Mucosa of gallbladder (tissue), 1 donor: ENCODE measurements at places on chromosomes 1 and 21. TPM values are rescaled to one million over a fixed set of nuclear protein-coding genes. Genes with fewer than 3 reads are reported as not detected.
A peak's percentile ranks its signal among the peaks of the same experiment; 100 is the strongest.

DNA sequence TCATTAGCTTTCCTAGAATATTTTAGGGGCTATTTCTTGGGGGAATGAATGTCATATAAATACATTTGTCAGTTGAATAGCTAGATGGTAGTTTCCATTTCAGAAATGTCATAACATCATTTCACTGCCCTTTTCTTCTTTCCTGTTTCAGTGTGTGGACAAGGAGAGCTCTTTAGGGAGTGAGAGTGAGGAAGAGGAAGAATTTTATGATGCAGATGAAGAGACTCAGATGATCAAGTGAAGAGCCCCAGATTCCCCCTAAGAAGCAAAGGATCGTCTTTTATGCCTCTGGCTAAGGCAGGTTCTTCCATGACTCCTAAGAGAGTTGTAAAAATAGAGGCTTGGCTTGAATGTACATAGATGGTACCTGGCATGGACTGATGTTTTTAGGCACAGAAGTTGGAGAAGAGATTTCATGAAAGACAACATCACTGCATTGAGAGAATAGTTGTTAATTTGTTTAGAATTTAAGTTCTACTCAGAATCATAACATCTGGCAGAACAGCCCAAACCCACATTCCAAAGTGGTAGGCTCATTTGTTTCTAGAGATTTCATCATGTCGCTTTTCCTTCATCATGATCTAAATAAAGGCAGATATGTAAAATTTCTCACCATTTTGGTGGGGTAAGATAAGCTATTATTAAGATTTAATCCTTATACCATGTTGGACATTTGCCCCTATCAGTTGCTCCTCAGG is 44.2 kb upstream of the MAB21L3 start:
- DNase-seq: no peak

GRCh38 chr1:35844826-35845225 is 37.0 kb downstream of the AGO4 start:
- DNase-seq: no peak

DNA sequence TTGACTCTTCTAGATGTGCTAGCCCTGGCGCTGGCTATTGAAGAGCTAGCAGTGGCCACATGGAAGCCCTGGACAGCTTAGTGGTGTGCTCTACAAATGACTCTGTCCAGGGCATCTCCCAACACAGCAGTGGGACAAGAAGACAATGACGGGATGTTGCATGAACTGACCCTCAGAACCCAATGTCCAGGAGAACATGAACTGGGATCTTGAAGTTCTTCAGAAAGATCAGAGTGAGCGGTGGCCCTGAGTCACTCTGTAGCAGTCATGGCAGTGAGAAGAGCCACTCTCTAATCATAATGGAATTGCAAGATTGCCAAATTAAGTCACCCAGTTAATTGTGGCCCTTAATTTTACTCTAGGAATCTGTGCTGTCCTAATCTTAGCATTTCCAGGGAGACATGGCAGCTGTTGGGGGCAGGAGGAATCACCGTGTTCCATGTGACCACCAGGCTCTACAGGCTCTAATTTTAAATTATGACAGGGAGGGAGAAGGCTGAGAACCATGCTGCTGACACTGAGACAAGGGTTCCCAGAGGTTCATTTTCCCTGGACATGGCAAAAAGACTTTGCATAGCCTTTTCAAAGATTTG is 10.2 kb upstream of the OBSCN start:
- no peak for DNase-seq

GRCh38 chr1:156709757-156710489 is 4.5 kb upstream of the CRABP2 start:
- DNase-seq: peak; percentile 64

- DNase-seq: no peak
These were observed 4.9 kb downstream of the LY9 start for GRCh38 chr1:160800645-160801408.

DNA sequence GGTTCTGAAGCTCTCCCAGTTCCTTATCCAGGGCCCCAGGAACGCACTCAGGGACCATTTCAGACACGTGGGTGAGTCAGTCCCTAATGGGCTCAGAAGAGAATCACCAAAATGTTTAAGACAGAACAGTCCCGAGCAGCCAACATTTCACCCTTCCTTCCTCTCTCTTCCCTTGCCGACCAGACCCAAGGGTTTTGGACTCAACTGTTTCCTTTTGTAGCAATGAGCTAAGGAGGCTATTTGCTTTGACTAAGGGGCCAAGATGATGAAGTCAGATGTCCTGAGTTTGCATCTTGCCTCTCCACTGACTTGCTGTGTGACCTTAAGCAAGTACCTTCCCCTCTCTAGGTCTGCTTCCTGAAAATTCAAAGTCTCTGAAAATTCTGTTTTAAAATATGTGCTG is 472.3 kb upstream of the VAMP3 start:
- DNase-seq: no peak

DNA sequence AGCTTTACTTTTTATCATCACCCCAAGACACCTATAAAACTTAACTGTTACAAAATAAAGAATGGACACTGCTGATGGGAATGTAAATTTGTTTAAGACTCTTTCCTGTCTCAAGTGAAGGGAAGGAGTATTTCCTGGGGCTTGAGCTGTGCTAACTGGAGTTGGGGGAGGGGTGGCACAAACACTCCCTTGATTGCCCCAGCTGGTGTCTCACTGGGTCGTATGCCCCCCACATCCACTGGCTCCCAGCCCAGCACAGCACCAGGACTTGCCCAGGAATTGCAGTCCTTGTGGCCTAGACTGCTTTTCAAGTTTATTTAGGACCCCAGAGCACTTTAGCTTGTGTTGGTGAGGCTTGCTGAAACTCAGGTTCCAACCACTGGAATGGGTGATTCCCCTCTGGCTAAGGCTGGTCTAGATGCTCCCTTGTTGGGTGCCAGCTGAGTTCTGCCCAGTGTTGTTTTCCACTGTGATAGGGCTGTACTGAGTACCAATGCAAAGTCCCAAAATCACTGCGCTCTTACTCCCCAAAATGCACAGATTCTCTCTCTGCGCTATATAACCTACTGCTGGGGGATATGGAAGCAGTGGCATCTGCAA is 49.1 kb upstream of the DR1 start:
- no peak for DNase-seq

GRCh38 chr1:169115891-169116585 is 9.5 kb downstream of the ATP1B1 start:
- peak; percentile 77 for DNase-seq

DNA sequence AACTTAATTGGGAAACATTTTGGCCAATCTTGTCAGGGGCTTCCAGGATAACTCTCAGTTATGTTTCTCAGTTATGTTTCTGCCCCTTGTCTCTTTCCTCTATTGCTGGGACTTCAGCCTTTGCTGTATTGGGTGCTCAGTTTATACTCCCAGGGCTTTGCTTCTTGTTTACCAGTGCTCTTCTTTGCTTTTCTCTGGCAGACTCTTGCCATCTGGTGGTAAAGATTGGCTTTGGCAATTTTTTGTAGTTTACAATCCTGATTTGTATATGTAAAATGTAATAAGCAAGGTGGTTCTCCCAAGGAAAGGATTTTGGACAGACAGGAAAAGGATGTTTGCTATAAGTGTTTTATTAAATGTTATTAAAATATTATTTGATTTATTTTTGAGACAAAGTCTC is 37.9 kb downstream of the FABP3 start:
- no peak for DNase-seq

DNA sequence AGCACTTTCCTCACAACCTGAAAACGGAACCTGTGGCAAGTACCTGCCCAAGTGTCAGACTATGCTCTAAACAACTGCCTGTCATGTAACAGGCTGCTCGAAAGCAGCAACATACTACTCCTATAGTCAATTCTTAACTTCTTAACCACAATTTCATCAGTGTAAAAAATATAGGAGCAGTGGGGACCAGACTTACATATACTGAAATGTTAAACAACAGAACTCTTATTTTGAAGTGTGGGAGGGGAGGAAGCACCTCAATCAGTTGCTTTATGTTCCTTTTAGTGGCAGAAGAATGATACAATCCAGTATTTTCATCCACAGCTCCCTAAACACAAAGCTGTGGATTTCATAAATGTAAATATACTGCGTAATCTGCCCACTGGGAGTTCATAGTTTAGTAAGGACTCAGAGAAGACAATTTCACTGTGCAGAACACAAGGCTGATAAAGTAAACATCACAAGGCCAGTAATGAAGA is 44.2 kb downstream of the WLS start:
- DNase-seq: no peak

GRCh38 chr1:38239258-38239835 is 192.8 kb upstream of the POU3F1 start:
- no peak for DNase-seq

DNA sequence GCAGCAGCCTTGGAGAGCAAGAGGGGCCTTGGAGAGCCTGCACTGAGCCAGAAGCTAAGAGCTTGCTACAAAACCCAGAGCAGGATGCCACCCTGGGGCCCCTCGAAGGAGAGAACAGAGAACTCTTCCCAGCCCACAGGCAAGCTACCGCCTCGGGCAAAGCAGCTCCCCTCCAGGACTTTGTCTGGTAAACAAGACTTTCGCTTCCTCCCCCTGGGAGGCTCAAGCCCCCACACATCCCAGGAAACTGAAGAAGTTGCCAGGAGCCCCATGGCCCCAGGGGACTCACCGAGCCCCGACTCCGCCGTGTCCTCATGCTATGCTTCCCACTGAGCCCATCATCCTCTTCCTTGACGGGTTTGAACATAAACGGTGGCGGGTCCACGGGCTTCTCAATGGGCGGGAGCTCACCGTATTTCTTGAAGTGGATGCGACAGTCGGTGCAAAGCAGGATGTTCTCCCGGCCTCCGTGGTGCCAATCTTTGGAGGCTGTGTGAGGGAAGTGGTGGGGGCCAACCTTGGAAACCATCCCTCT is 45.9 kb downstream of the SLC45A1 start:
- DNase-seq: no peak

GRCh38 chr1:154710106-154710505 is 102.1 kb upstream of the ADAR start:
- no peak for DNase-seq

Gene DMRTA2
- not detected for total RNA-seq

Gene PLD5
- total RNA-seq: 0.06 TPM

Gene CD1E
- 1.3 TPM for total RNA-seq

Gene POLR3C
- 22.4 TPM for total RNA-seq

Gene CA6
- not detected for total RNA-seq
